ENCODE measurements at places on chromosomes 13 and 19. TPM values are rescaled to one million over a fixed set of nuclear protein-coding genes. Genes with fewer than 3 reads are reported as not detected.
A peak's percentile ranks its signal among the peaks of the same experiment; 100 is the strongest.

DNA sequence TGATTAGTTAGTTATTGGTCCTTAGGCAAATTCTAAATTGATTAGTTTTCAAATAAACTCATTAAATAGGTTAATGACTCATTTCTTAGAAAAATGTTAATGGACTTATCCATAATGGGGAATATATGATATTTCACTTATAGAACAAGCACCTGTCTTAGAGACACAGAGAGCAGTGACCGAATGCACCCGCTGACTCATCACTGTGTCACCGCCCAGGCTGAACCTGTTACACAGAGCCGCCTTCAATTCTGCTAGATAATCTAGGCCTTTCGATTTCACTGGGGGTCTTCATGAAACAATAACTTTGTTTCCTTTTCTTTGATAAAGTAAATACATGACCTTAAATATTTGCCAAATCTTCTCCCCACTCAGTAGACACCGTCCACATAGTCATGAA lies 13.1 kb downstream of the IRS2 start:
- no peak for DNase-seq

GRCh38 chr13:22077764-22078163 lies 406.9 kb downstream of the FGF9 start:
- DNase-seq: no peak

GAPDHS gene
- not detected for total RNA-seq

- DNase-seq: no peak
These were observed 11.9 kb upstream of the SPATA13 start for GRCh38 chr13:24148414-24149235.

KIR2DL1 gene
- not detected for total RNA-seq

PCDH17 gene
- total RNA-seq: 1.8 TPM

- DNase-seq: no peak
These were observed 9.8 kb upstream of the CEACAM18 start for GRCh38 chr19:51468545-51468920.

GRCh38 chr19:18895038-18895823 lies 727 bp downstream of the CERS1 start:
- DNase-seq: peak; percentile 35

ZNF329 gene
- total RNA-seq: 3.9 TPM

GRCh38 chr13:75960538-75960994 lies 324.4 kb downstream of the LMO7 start:
- DNase-seq: no peak

DNA sequence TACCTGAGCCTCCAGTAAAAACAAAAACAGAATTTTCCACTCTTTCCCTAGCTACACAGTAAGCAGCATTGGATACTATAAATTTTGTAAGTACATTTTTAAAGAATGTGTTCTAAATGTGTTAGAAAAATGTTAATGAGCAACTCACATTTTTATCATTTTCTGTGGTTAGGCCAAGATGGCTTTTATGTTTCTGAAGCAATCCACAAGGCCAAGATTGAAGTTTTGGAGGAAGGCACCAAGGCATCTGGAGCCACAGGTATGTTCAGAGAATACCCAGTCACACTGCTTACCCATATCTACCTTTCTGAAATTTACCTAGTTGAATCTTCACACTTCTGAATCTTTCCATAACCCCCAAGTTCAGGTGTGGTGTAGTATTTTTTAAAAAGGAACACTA lies 21.6 kb downstream of the SERPINE3 start:
- DNase-seq: no peak

PALM gene
- total RNA-seq: 11.9 TPM

SKA3 gene
- total RNA-seq: 1.7 TPM

GRCh38 chr13:26973946-26974345 lies 197.7 kb downstream of the USP12 start:
- DNase-seq: no peak

DNA sequence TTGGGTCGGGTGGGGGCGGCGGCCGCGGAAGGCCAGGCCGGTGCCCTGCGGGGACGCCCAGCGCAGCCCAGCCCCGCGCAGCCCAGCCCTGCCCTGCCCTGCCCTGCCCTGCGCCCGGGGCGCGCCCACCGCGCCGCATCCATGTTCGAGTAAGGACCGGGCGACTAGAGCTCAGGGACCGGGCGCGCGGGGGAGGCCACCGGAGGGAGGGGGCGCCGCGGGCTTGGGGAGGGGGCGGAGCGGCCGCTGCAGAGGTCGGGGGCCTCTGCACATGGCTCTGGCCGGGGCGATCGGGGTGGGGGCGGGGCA lies 169 bp downstream of the GRAMD1A start:
- DNase-seq: peak; percentile 87

DNA sequence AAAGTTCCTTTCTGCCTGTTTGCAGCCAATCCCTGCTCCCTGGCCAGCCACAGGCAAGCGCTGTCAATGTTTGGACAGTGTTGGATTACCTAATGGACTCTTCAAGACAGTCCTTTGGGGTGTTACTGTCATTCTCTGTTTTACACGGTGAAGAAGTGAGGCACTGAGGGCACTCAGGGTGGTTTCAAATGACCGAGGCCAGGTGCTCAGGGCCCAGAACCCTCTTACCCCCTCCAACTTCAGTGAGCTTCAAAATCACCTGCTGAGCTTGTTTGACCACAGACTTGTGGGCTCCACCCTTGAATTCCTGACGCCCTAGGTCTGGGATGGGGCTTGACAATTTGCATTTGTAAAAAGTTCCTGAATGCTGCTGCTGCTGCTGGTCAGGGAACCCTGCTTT lies 97.9 kb downstream of the GGACT start:
- DNase-seq: no peak

LILRA5 gene
- 2.2 TPM for total RNA-seq

DNA sequence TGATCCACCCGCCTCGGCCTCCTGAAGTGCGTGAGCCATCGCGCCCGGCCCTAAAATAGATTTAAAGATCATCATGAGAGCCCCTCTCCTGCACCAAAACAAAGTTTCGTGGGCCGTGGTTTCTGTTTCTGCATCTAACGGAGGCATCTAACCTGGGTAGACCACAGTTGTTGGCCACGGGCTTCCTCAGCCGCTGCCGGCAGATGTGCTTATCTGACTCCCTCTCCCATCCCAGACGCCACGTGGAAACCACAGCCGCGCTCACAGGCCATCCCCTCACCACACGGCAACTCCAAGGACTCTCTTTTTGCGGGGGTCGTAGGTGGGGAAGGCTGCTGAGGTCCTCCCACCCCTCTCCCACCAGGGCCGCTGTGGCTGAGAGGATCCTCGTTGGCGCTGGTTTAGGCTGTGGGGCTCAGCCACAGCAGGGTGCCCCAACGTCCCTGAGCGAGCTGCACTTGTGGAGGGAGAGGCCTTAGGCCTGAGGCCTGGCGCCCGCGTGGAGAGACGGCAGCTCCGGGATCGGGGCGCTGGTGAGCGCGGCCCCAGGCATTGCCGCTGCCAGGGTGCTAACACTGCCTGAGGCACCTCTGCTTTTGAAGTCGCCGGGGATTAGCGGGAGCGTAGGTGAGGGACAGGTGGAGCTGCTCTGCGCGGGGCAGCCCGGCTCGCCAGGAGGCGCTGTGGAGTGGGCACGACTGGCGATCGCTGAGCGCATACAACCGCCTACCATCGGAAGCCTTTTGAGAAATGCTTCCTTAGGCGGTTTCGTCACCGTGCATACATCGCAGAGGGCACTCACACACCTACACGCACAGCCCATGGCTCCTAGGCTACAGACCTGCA lies 8.9 kb downstream of the ZSCAN1 start:
- no peak for DNase-seq

MBD3L2 gene
- not detected for total RNA-seq

DNA sequence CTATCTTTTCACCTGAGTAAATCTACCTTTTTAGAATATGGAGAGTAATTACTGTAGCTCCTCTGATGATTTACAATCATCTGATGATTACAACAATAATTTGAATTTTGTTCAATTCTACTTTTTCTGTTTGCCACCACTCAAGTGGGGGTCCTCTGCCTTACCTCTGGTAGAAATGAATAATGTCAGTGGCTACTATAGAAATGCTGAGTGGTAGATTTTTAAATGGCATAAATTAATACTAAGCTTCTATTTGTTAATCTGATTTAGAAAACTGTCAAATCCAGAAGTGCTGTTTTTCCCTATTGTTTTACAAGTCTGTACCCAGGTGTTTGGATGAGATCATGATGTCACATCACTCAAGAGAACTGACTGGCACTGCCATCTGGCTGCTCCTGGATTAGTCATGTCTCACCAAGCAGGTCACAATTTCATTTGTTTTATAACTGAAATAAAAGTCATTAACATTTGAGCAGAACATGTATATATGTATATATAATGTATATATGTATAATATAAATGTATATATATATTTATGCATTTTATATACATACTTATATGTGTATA lies 494.8 kb downstream of the TBC1D4 start:
- DNase-seq: no peak

ZNF738 gene
- total RNA-seq: 5.3 TPM

SCN1B gene
- total RNA-seq: 4.1 TPM

COL4A2 gene
- 79.7 TPM for total RNA-seq

DNA sequence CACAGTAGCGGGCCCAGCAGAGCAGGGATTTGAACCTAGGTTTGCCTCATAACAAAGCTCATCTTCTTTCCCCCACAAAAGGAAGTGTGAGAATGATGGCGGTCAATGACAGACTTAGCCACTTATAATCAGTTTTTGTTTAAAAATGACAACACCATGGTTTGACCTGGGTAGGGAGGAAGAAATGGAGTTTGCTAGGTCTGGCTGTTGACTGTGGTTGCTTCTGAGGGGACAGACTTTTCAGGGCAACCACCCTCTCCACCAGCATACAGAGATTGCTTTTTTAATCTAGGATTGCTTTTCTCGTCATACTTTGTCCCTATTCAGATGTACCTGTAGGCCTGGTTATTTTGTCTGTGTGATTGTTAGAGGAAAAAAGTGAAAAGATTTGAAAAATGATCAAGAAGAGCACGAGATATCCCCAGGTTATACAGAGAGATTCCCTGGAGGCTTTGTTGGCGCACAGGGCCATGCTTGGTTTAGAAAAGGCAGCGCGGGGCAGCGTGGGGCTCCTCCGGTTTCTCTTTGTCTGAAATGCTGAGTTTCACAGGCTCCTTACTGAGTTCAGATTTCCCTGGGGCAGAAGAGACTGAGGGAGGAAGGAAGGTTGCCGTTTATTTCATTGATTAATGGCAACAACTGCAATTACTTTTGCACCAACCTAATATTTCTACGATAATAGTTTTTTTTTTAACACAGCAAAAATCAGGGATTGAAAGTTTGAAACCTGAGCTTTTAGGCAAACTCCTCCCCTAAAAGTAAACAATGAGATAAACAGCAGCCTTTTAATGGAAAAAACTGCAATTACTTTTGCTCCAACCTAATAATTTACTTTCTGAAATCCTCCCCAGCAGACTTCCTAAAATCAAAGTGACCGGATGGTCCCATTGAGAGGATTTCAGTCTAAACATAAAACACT lies 97.0 kb upstream of the RNF113B start:
- no peak for DNase-seq

DNA sequence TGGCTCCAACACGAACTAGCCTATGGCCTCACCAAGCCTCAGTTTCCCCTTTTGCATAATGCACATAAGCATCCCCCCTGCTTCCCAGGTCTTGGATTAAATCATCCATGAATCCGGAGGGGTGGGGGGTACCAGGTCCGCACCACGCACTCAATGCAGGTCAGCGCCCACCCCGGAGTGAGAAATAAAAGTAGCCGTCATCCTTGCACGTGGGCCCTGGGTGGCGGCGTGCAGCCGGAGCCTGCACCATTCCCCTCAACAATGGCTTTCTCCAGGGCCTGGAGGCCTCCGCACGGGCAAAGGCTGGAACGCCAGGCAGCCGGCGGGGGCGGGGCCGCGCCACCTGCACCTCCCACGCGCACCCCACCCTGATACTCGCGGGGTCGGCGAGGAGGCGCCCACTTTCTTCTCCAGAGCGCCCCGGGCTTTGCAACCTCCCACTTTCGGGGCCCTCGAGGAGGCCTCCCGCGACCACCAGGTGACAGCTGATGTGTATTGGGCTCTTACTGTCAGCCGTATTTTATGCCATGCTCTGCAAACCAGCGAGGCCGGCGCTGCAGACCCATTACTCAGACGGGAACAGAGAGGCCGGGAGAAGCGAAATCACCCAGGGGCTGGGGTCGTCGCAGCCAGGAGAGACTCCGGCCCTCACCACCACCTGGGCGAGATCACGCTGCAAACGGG lies 767 bp upstream of the GADD45B start:
- DNase-seq: peak; percentile 58

ARHGAP45 gene
- 47.2 TPM for total RNA-seq

PBX4 gene
- 2.9 TPM for total RNA-seq

KCTD15 gene
- 9.0 TPM for total RNA-seq

ZNF844 gene
- 13.5 TPM for total RNA-seq

GRCh38 chr13:80161896-80162295 lies 179.0 kb downstream of the SPRY2 start:
- DNase-seq: no peak

GRCh38 chr13:21046203-21046602 lies 15.2 kb downstream of the LATS2 start:
- DNase-seq: no peak

- DNase-seq: no peak
These were observed 110.6 kb downstream of the B3GLCT start for GRCh38 chr13:31310356-31310755.

Data from left colon (tissue), 2 donors.